ENCODE measurements at places on chromosomes 13 and 19. TPM values are rescaled to one million over a fixed set of nuclear protein-coding genes. Genes with fewer than 3 reads are reported as not detected.

The MBD3L1 gene
- total RNA-seq = not detected

The KLF1 gene
- 0.25 TPM for total RNA-seq

DNA sequence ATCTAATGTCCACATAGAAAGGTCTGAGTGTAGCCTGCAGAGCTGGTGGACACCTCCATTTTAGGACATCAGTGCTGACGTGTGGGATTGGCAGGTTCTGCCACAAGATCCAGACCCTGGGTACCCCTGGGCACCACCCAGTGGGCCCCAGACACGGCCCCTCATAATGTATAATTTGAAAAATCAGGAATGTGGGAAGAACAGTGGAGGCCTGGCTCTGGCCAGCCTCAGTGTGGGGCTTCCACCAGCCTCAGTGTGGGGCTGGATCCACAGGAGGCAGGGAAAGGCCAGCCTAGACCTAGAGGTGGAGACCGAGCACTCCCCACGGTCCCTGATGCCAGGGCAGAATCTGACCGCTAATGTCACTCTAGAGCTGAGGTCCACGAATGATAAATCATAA is 150.7 kb upstream of the SOX1 start:
- H3K4me1 ChIP-seq = no peaks in the 10 kb centered on the region
- no peaks in the 10 kb centered on the region for H3K36me3 ChIP-seq
- no peak overlapping the region for H3K27ac ChIP-seq
- no peaks in the 10 kb centered on the region for H3K27me3 ChIP-seq

DNA sequence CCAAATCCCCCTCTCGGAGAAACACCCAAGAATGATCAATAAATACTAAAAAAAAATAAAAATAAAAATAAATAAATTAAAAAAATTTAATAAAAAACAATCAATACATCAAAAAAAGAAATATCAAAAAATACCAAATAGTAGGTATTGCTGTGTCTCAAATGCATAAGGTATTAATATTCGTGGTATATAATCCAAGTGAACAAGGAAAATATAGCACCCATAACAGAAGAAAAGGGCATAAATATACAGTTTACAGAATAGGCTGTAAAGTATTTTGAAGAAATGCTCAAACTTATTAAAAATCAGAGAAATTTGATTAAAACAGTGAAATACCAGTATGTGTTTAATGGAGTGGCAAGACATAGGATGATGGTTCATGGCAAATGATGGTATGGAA is 7.6 kb upstream of the ZNF227 start:
- no peaks in the 10 kb centered on the region for H3K27me3 ChIP-seq
- no peaks in the 10 kb centered on the region for H3K36me3 ChIP-seq
- no peak overlapping the region for H3K27ac ChIP-seq
- no peak overlapping the region for H3K4me3 ChIP-seq

GRCh38 chr19:35029737-35030256 is 473 bp upstream of the SCN1B start:
- no peaks in the 10 kb centered on the region for H3K36me3 ChIP-seq
- DNase-seq = no peak
- H3K4me3 ChIP-seq = no peak overlapping the region
- H3K4me1 ChIP-seq = no peaks in the 10 kb centered on the region

All from colonic mucosa (tissue), 4 donors.